ENCODE measurements at places on chromosomes 5 and 9. TPM values are rescaled to one million over a fixed set of nuclear protein-coding genes. Genes with fewer than 3 reads are reported as not detected.

The MLANA gene
- not detected for total RNA-seq

The C9 gene
- total RNA-seq = 0.28 TPM

The TRPM6 gene
- not detected for total RNA-seq

The CCNO gene
- under 0.01 TPM for total RNA-seq

Data from regular cardiac myocyte (primary cell).